ENCODE measurements at places on chromosomes 6 and 20. TPM values are rescaled to one million over a fixed set of nuclear protein-coding genes. Genes with fewer than 3 reads are reported as not detected.

Gene GNMT
- total RNA-seq = 0.29 TPM

Gene SIRPD
- total RNA-seq = not detected

Gene IRF4
- total RNA-seq = 0.18 TPM

Gene HLA-DOA
- total RNA-seq = 10.6 TPM

Gene RSPO4
- total RNA-seq = 4.6 TPM

Gene ISM1
- not detected for total RNA-seq

Gene SPATA25
- total RNA-seq = 4.4 TPM

Gene WFDC10B
- total RNA-seq = not detected

Gene FAM120B
- 21.4 TPM for total RNA-seq

Gene OPN5
- not detected for total RNA-seq

Gene OR2H2
- not detected for total RNA-seq

Gene ZNF831
- not detected for total RNA-seq

Gene MUC21
- total RNA-seq = not detected

Gene LY6G6C
- total RNA-seq = 0.42 TPM

Gene RAB44
- not detected for total RNA-seq

Gene COL12A1
- total RNA-seq = 0.26 TPM

Gene BPIFA1
- not detected for total RNA-seq

Gene PPIL6
- total RNA-seq = 2.7 TPM

Gene MYH7B
- total RNA-seq = 0.23 TPM

Gene CEP162
- 33.9 TPM for total RNA-seq

Gene GSTA3
- total RNA-seq = not detected

Gene TREML2
- total RNA-seq = not detected

All from endodermal cell (in vitro differentiated cells).